Activated CD8-positive, alpha-beta memory T cell treated with anti-CD3 and anti-CD28 coated beads for 1 hour (primary cell): ENCODE measurements at places on chromosomes 7 and 10.

- DNase-seq, result no peak
Observed at GRCh38 chr10:71191551-71192076, 20.8 kb upstream of the UNC5B start.

DNA sequence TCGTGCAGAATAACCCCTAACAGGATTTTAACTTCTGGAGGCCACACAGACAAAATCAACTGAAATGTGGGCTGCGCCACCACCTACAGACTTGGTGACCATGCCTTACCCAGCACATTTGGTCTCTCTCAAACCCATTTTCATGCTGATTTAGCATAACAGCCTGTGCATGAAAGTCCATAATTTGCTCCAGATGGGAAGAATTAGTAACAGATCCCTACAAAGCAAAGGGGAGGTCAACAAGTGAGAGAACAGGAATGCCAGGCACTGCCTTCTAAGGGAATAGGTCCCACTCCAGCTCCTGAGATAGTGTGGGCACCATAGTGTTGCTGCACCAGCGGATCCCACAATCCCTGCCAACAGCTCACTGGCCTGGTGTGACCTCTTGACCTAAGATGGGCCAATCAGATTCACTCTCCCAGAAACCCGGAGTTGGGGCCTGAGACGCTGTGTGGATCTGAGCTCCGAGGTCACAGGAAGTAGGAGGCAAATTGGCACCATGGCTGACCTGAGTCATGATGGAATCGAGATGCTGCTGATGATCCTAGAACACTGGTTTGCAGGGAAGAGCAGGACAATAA is 32.4 kb downstream of the SLIT1 start:
- DNase-seq, result no peak

DNA sequence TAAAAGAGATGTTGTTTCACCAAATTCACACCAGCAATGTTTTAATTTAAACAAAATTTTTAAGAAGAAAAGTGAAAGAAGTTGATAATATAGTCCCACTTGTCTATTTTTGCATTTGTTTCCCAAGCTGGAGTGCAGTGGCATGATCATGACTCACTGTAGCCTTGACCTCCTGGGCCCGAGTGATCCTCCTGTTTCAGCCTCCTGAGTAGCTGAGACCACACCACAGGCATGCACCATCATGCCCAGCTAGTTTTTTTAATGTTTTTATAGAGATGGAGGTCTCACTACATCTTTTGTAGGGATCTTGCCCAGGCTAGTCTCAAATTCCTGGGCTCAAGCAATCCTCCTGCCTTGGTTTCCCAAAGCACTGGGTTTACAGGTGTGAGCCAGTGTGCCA is 14.1 kb upstream of the NDUFA5 start:
- DNase-seq, result no peak

- DNase-seq, result no peak
Observed at GRCh38 chr7:128124786-128125185, 93.5 kb upstream of the LRRC4 start.

DNA sequence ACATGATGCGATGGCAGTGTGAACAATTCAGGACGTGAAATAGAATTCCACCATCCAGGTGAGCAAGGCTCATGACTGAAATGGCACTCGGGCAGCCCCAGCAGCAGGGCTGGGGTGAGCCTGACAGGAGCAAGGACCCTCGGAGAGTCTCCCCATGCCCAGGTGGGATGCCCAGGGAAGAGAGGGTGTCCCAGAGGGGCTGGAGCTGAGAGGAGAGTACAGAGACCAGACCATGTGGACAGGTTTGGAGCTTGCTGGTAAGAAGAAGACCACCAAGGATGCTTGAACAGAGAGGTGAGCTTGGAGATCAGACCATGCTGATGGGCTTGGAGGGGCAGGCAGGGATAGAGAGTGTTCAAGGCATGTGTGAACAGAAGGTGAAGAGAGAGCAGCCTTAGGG is 83.3 kb downstream of the RAMP3 start:
- no peak for DNase-seq

DNA sequence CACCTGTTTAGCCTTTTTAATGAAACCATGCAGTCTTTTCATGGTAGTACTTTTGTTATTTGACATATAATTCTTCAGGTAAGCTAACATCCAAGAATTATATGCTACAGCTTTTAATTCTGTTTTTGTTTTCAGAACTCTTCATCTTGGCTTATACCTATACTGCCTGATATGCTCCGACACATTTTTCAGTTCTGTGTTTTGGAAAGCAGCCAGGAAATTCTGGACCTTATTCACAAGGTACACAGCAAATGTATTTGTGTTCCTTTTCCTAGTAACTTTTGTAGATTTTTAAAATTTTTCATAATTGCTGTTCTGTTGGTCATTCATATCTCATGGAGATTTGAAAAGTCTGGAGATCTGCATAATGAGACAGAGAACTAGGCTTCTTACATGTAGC is 56.7 kb downstream of the BTAF1 start:
- no peak for DNase-seq

- DNase-seq, result no peak
Observed at GRCh38 chr7:88020953-88021665, 87.1 kb downstream of the ADAM22 start.

GRCh38 chr10:71635251-71635866 is 84.2 kb downstream of the C10orf105 start:
- DNase-seq, result no peak

- DNase-seq, result no peak
Observed at GRCh38 chr7:149635561-149636329, 137.6 kb downstream of the ZNF467 start.

GRCh38 chr7:13240349-13240748 is 552.9 kb downstream of the ARL4A start:
- no peak for DNase-seq

DNA sequence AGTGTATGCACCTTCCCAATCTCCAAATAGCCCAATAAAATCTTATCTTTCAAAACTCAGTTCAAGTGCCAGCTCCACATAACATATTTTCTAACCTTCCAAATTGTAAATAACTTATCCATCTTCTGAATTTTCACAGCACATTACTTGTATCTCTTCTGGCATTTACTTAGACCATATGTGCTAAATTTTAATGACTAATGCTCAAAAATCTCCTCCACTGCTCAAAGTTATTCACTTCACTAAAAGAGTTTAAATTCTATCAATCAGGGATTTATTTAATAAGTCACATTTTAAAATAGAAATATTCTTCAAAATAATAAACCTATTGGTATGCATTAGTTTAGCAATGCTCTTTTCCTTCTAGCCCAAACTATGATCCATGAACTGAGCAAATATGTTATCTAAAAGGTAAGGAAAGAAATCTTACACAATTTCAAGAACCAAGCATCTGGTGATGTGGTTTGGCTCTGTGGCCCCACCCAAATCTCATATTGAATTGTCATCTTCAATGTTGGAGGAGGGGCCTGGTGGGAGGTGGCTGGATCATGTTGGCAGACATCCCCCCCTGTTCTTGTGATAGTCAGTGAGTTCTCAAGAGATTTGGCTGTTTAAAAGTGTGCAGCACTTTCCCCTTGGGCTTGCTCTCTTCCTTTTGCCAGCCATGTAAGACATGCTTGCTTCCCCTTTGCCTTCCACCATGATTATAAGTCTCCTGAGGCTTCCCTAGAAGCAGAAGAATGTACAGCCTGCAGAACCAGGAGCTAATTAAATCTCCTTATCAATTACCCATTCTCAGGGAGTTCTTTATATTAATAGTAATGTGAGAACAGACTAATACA is 28.1 kb upstream of the GPR22 start:
- DNase-seq, result no peak

DNA sequence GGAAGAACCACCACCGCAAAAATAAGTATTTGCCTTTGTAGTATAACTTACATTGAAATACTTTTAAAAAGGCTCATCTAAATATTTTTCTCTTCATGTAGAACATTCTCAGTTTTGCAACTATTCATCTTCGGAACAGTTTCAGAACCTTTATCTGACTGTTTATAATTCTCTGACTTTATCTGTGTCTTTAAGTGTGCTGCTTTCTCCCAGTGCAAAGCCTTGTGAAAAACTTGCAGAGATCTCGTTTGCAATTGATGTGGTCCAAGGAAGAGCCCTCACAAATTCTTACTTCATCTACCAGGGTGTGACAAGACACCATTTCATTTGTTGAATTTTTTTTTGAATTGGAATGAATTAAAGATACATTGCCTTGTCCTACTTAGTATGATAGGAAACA is 186.4 kb downstream of the DKK1 start:
- no peak for DNase-seq

- no peak for DNase-seq
Observed at GRCh38 chr7:131097662-131098376, 229.9 kb upstream of the MKLN1 start.

GRCh38 chr10:126730856-126731609 is 60.5 kb upstream of the C10orf90 start:
- no peak for DNase-seq

DNA sequence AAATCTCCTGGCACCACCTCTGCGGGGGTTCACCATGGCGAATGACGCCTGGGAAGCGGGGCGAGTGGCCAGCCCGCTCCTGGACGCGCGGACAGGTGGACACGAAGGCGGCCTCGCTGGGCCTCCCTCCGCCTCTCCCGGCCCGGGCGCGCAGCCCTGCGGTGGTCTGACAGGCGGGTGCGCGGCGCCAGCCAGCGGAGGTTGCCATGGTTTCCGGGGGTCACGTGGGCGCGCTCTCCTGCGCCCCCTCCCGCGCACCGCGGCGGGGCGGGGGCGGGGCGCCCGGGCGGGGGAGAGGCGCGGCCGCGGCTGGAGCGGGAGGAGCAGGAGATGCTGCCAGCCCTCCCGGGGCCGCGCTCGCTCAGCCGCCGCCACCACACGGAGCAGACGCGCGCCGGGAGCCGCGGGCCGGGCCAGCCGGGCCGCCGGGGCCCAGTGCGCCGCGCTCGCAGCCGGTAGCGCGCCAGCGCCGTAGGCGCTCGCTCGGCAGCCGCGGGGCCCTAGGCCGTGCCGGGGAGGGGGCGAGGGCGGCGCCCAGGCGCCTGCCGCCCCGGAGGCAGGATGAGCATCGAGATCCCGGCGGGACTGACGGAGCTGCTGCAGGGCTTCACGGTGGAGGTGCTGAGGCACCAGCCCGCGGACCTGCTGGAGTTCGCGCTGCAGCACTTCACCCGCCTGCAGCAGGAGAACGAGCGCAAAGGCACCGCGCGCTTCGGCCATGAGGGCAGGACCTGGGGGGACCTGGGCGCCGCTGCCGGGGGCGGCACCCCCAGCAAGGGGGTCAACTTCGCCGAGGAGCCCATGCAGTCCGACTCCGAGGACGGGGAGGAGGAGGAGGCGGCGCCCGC is at the start of gene PRKAR2B:
PRKAR2B (plus strand) TSS at position 359 of the 848 bp plus-strand sequence; CDS start at position 562, 203 bp downstream.
- peak; percentile 44 for DNase-seq

GRCh38 chr7:35036361-35037171 is 719 bp downstream of the DPY19L1 start:
- DNase-seq, result peak; percentile 11

GRCh38 chr10:60614363-60614762 is 163.9 kb upstream of the CDK1 start:
- no peak for DNase-seq

- DNase-seq, result no peak
Observed at GRCh38 chr7:80907141-80907601, 11.7 kb downstream of the SEMA3C start.

GRCh38 chr10:55227967-55228366 is 426.9 kb upstream of the PCDH15 start:
- DNase-seq, result no peak

GRCh38 chr10:118102121-118102520 is 55.4 kb upstream of the RAB11FIP2 start:
- DNase-seq, result no peak

GRCh38 chr10:75228834-75229233 is 6.9 kb downstream of the COMTD1 start:
- DNase-seq, result no peak

DNA sequence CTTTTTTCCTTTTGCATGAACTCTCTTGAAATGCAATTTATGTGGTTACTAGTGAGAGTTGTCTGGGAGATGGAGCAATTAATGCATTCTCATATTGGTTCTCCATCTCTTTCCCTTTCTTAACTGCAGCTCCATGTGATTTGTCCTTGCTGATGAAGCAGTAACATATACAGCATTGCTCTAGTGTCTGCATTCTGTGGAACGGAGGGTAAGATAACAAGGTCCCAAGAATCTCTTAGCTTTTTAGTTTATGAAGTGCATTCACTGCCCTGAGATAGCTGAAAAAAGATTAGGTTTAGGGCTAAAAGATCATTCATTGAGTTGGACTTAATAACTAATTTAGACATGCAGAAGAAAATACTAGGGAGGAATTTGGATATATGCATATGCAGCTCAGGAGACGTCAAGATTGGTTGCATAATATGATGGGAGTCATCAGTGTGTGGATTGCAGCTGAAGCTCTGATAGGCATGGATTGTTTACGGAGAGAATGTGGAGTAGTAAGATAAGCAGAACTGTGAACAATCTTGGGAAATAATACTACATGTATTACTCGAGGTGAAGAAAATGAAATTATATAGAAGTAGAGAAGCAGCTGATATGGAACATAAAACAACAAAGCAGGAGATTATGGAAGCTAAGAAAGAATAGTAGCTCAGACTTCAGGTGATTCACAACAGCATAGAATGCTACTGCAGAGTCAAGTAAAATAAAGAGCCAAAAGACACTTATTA is 404.7 kb downstream of the ARL4A start:
- DNase-seq, result no peak

- DNase-seq, result no peak
Observed at GRCh38 chr10:111425459-111425858, 348.6 kb downstream of the ADRA2A start.
